WTC11 (cell line): ENCODE measurements at places on chromosomes 12 and 14.
A peak's percentile ranks its signal among the peaks of the same experiment; 100 is the strongest.

- DNase-seq: no peak
Observed at GRCh38 chr12:52611080-52611468, 7.3 kb downstream of the KRT73 start.

DNA sequence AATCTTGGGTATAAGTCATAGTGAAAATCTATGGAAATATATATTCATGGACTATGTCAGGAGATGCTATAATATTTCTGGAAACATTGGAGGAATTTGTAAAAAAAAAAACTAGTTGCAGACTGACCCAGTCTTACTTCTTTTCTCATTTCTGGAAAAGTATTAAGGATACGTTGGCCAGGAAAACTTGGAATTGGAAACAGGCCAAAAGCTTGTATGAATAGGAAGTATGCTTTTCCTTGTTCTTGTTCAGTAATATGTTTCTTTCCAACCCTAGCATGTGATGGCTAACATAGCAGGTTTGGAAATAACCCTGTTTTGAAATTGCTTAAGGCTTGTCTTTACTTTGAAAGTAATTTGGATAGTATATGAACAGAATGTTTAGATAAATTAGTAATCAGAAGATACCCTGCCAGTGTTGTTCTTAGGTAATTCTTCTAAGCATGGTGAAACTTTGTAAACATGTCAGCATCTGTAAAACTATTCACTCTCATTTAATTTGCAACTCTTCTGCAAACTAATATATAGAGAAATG lies 316.2 kb downstream of the NPAS3 start:
- no peak for DNase-seq

DNA sequence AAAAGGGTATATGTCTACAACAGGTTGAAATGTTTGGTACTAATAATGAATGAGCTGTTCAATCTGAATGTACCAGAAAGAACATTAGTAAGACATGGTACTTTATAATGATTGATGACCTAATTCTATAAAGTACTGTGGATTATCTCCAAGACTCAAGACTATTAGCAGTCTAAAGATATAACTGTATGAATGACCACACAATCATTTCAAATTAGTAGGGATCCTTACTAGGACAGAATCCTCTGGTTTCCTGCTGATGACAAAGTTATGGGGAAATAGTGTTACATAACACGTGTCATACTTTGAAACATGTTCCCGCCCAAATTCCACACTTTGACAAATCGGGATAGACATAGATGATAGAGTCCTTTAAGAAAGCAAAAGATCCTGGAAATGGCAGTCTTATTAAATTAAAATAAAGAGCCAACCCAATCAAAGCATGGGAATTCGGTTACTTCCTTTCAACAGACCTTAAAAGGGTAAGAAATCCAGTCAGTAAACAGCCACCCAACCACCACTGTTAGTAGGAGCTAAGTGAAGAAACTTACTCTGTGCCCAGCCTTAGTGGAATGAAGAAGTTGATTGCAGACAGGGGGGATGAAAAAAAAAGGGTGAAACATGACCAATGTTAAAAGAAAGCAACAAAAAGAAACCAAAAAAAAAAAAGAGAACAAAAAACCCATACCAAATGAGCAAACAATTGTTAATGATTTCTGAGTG lies 2.8 kb downstream of the VPS29 start:
- DNase-seq: no peak

DNA sequence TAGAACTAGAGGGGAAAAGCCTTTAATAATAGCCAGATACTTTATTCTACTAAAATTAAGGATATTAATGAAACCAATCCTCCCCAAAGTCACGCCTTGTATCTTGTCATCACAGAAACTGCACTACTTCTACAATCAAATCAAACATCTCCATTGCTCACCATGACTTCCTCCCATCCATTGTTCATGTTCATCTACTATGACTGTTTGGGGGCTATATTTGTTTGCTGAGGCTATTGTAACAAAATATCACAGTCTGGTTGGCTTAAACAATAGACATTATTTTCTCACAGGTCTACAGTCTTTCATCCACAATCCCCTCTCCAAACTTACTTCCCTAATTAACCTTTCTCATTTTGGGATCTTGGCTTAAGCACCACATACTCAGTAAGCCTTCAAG lies 193.6 kb upstream of the FSCB start:
- DNase-seq: no peak

DNA sequence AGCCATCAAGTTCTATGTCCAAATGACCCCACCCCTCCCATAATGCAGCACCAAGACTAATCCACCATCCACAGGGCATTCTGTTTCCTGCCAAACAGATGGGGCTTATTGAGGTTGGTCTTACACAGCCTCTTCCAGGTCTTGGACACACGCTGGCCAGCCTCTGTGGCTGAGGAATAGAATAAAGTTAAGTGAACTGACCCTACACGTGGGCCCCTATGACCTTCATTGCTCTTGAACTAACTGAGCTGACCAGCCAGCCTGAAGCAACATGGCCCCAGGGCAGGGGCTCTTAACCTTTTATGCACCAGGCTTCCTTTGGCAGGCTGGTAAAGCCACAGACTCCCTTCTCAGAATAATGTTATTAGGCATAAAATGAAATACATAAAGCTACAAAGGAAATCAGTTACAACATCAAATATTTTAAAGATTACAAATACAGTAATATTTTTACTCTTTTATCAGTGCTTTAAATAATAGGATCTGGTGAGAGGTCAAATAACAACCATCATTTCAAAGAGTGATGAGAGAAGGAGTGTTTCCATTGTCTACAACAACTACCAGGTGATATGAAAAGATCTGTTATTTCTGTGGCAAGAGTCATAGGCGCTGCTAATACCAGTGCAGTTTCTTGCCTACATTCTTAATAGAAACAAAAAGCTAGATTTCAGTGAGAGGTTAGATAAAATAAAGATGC lies 192.9 kb upstream of the NUDT4 start:
- DNase-seq: no peak

- DNase-seq: peak; percentile 65
Observed at GRCh38 chr14:76456200-76456599, 80.3 kb downstream of the ESRRB start.

GRCh38 chr12:31897781-31898503 lies 61.3 kb upstream of the RESF1 start:
- DNase-seq: peak; percentile 37

GRCh38 chr14:90732139-90732538 lies 84.1 kb downstream of the TTC7B start:
- DNase-seq: no peak

DNA sequence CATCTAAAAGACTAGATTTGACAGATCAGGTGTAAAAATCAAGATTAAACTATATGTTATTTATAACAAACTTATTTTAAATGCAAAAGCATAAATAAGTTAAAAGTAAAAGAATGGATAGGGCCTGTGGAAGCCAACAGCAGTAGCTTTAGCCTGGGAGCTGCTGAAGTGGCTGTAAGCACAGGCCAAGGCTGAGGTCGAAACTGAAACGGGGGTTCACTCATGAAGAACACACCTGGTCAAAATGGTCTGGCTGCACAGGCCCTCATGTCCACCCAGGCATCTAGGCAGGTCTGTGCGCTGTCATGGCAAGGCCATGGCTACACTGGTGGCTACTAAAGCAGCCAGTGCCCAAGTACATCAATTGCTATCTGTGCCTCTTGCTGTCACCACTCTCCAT lies 23.1 kb downstream of the CATSPERB start:
- DNase-seq: no peak

- no peak for DNase-seq
Observed at GRCh38 chr14:76274324-76274723, 101.6 kb upstream of the ESRRB start.

GRCh38 chr12:117294189-117294603 lies 67.2 kb downstream of the NOS1 start:
- peak; percentile 32 for DNase-seq

GRCh38 chr14:69131176-69131575 lies 21.7 kb downstream of the DCAF5 start:
- DNase-seq: no peak

DNA sequence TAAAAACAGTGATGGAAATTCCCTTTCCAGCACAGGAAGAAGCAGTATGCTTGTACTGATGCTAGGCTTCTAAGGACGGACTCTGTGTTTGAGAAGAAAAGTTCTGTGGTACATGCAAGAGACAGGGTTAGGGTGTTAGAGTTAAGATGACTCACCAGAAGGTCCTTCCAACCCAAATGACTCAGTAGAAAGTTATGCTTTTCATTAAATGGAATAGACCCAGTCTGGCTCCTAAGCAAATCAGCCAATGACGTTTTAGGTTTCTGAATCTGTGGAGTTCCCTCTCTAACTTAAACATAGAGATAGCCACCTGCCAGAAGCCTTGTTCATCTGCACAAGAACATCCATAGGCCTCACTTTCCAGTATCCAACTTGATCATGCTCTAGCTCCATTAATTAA lies 5.7 kb downstream of the PTHLH start:
- DNase-seq: no peak

DNA sequence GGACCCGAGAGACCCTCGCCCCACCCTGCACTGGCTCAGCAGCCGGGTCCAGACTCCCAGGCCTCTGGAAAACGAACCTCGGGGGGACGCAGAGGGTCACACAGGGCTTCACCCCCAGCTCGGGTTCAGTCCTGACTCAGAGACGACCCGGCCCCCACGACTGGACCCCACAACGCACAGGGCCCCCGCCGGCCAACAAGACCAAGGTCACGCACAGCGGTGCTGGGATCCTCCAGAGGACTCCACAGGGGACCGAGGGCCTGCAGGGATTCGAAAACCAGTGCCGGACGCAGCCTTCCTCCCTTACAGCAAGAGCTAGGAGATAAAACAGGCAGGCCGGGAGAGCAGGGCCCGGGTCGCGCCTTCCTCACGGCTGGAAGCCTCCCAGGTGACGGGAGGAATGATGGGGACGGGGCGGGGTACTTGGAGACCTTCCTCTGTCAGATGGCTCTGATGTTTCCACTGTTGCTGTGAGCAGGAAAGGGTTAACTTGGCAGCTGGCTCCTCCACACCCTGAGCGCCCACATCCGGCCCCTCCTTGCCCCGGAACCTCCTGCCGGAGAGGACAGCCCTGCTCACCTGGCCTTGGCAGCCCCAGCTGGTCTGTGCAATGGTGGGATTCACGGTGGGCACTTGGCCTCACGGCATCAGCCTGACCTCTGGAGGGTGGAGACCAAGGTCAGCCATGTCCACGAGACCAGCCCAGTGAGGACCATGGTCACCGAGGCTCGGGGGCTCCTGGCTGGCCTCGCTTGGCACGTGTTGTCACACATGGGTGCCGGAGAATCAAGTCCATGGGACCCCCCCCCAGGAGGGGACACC lies 46.2 kb downstream of the GALNT9 start:
- peak; percentile 54 for DNase-seq

GRCh38 chr12:117036547-117036946 lies 62.7 kb downstream of the TESC start:
- DNase-seq: no peak

GRCh38 chr12:48946205-48946604 lies 11.1 kb downstream of the ARF3 start:
- DNase-seq: no peak

DNA sequence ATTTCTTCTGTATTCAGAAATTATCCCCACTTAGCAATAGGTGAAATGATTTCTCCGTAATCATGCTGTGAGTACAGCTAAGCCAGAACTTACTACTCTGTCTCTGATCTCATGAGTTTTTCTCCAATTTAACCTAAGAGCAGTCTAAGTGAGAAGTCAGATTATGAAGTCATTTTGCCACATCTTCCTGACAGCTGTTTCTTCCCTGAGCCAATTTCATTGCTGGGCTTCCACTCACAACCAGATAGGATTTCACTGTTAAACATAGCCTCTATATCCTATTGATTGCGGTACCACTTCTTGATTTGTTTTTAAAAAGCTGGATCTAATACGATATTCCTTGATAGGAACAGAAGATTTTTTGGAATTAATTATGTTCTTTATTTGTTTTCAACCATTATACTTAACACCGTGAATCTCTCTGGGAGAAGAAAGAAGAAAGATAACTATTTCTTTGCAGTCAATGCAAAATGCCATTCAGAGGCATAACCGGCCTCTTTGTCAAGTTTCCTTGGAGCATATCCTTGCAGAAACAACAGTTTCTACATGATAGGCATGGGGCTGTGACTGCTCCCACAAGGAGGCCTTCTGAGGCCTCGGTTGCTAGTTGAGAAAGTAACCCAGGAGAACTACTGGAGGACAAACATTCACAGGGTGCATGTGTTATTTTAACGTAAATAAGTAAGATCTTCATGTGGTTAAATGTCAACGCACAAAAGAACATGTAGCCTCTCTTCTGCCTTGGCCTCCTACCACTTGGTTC lies 212.2 kb downstream of the NPAS3 start:
- DNase-seq: no peak

DNA sequence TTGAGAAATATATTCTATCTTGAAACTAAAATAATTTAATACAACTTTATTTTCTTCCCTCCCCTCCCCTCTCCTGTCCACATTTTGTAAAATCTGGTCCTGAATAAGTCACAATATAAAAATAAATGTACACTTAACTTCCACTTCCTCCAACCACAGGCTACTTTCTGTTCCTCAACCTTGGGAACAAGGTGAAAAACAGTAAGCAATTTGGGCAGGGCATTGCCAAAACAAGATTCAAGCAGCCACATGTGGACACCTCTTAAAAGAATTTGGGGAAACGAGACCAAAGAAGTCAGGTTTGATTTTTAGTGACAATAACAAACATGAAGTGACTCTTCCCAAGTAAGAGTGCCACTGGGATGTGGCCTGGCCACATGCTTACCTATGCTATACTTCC lies 115.7 kb downstream of the PTPRQ start:
- DNase-seq: no peak

- no peak for DNase-seq
Observed at GRCh38 chr12:54033980-54034784, 1.3 kb downstream of the HOXC5 start.

- no peak for DNase-seq
Observed at GRCh38 chr12:12874029-12874428, 17.3 kb upstream of the GPRC5A start.

DNA sequence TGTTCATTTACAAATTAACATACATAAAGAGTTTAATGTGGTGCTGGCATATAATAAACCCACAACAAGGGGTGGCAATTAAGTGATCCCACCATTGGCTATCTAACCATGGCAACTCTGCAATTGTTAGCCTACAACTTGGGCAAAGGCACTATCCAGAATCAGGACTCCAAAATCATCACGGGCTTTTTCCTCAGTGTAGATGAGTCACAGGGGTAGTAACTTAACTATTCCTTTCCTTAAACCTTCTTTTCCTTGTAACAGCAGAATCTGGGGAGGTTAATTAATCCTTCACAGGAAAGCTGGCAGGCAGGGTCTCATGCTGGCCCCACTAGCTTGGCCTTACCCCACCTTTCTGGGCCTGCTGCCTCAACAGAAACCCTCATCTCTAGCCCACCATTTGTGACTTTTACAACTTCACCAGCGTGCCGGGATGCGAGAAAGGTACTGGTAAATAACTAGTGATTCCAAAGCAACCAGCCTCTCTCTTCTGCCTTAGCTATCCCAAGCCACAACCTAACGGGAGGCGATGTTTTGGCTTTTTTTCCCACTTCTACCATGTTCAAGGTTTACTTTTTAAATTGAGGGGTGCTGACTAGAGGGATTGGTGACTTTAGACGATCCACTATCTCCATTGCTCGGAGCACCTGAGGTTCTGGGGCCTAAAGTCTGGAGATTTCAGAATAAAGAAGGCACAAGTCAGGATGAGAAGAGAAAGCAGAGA lies 744 bp downstream of the ATP5MC2 start:
- no peak for DNase-seq
